GM12864 (cell line): ENCODE measurements at places on chromosomes 12 and 14.

DNA sequence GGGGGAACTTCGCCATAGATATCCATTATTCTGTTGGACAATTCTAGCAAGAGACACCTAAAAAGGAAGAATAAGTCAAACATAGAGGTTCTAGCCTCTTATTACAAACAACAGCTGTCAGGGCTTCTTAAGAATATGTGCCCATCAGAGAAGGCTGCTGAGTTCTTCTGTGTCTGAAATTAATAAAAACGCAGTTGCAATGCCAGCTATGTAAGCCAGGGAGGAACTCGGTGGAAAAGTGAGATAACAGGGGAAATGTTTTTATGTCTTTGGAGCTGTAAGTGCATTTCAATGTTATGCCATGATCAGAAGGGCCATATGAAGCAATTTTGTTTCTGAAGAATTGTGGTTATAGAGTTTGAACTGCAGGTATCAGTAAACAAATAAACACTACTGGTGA, 95.0 kb downstream of the SYT1 start:
- no peak for DNase-seq

DNA sequence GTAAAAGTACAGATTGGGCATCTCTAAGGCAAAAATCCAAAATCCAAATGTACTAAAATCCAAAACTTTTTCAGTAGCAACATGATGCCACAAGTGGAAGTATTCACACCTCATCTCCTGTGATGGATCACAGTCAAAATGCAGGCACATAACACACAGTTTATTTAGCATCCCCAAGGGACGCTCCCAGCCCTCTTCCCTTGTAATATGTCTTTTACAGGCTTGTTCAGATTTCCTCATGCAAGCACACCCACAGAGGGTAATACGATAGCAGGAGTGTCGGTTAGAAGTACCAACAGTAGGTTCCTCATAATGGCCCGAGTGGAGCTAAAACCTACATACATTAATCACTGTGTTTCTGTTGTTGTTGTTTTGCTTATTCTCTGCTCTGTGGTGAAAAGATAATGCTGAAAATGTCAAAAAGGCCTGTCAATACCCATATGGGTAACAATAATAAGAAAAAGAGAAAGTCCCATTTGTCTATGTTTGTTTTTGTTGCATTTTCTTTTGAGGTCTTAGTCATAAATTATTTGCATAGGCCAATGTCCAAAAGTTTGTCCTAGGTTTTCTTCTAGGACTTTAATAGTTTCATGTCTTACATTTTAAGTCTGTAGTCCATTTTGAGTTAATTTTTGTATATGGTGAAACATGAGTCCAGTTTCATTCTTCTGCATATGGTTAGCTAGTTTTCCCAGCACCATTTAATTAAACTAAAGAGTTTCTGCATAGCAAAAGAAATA, 133.1 kb downstream of the LRIG3 start:
- no peak for DNase-seq

- DNase-seq = no peak
Measured at GRCh38 chr12:32051511-32052211, 55.0 kb upstream of the BICD1 start.

- no peak for DNase-seq
Measured at GRCh38 chr14:64899958-64900357, 14.3 kb upstream of the CHURC1 start.

DNA sequence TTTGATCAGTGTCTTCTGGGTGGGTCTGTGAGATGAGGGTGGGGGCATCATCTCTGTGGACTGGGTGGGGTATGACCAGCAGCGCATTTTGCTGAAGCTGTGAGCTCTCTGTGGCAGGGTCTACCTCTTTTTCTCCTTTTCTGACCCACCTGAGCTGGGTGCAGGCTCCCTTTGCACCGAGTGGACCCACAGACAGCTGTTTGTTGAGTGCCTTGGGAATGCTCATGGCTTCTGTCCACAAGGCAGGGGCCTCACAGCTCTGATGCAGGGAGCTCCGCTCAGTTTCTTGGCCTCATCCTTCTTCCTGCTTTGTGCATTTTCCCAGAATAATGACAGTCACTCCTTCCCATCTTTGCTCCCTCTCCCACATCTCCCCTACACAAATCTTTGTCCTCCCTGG, 380.6 kb downstream of the DPF3 start:
- no peak for DNase-seq

- no peak for DNase-seq
Measured at GRCh38 chr12:400828-401227, 616 bp upstream of the CCDC77 start.

GRCh38 chr12:51349026-51349425, 2.5 kb upstream of the CELA1 start:
- no peak for DNase-seq

GRCh38 chr12:63994704-63995103, 150.2 kb downstream of the SRGAP1 start:
- DNase-seq = no peak

DNA sequence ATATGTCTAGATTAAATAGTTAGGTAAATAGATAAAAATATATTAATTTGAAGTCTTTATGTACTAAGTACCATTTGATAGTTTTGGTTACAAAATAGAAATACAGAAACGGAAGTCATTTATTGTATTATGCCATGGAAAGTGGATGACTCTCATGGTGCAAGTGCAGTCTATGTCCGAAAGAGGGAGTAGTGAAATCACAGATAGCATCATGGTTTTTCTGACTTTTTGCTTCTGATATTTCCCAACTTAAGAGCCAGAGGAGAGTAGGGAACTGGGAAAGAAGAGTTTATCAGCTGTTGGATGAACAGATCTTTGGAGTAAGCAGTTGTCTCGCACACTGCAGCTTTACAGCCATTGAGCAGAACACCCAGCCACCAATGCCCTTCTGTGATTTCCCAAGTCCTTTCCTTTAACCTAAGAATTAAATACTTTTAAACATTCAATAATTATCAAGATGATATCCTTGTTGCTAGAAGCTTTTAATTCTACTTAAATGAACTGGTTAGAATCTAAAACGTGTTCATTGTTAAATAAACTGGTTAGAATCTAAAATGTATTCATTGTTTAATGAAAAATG, 18.4 kb upstream of the SRGAP1 start:
- DNase-seq = no peak

DNA sequence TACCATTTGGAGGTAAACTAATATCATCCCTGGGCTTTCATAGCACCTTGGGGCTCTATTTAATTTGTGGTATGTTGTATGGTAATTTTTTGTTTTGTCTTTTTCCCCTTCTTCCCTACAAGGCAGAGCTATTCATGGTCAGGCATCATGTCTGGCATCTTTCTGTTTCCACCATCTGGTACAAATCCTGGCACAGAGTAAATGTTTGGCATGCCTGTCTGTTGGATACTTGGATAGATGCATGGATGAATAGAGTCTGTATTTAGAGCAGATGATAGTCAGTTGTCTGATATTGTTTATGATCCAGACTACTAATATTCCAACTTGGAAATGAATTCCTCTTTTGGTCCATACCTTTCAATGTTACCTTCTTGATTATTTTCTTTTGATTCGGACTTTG, 139.8 kb downstream of the NEDD1 start:
- DNase-seq = no peak

DNA sequence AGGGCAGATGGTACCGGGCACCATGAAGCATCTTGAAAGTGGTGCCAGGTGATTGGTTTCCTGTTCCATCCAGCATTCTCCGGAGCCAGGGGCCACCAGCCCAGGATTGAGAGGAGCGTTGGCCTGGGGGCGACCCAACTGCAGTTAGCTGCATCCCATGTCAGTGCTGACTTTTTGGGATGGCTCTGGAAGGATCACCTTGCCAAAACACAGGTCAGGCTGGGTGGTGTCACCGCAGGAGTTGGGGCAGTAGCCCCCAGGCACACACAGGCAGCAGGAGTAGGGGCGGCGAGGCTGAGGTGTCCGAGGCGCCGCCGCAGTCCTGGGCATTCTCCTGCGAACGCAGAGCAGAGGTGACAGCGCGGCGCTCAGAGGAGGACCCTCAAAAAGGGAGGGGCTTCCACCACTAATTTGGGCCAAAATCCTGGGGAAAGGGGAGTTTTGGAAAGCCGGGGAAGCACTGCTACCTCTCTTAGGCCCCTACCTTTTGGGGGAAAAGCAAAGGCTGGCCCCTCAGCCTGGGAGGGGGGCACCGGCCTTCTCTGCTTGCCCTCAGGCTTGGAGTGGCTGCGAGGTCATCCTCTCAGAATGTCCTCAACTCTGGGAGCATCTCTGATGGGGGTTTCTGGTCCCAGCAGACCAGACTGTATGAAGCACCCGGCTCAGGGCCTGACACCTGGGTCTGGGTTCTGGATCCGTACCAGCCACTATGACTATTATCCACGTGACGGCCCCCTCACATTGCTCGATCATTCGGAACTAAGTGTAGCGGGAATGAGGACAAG, 26.7 kb upstream of the LRTM2 start:
- no peak for DNase-seq

- DNase-seq = no peak
Measured at GRCh38 chr12:39846971-39847650, 227.5 kb upstream of the ABCD2 start.

DNA sequence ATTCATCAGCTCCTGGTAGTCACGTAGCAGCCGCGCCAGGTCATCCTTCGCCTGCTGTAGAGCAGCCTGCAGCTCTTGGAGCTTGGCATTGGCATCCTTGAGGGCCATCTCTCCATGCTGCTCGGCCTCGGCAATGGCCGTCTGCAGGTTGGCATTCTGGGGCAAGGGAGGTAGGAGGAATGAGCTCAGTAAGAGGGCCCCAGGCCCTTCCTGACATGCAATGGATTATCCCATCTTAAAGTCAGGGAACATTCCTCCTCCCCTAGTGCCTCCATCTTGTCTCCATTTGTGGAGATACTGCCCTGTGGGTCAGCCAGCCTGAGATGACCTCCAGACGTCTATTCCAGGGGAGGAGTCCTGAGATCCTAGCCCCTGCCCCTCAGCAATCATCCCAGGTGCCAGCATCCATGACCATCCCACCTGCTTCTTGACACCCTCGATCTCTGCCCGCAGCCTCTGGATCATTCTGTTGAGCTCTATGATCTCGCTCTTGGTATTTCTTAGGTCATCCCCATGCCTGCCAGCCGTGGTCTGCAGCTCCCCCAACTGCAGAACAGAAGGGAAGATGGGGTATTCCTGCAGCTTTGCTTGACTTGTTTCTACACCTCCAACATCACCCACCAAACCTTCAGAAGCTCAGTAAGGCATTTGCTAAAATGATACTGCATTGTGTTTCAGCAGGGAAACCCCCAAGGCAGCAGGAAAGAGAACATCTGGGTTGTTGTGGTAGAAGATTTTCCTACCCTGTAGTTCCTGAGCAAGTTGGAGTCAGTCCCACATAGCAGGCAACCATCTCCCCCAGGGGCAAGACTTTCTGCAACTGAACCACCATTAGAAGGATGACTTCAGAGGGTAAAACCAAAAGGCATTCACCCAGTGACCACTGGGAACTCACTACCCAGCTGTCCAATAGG, 4.4 kb downstream of the KRT3 start:
- no peak for DNase-seq

- no peak for DNase-seq
Measured at GRCh38 chr14:36478782-36479181, 41.2 kb downstream of the NKX2-1 start.

GRCh38 chr14:24241829-24242443, 487 bp downstream of the TINF2 start:
- peak; percentile 69 for DNase-seq

DNA sequence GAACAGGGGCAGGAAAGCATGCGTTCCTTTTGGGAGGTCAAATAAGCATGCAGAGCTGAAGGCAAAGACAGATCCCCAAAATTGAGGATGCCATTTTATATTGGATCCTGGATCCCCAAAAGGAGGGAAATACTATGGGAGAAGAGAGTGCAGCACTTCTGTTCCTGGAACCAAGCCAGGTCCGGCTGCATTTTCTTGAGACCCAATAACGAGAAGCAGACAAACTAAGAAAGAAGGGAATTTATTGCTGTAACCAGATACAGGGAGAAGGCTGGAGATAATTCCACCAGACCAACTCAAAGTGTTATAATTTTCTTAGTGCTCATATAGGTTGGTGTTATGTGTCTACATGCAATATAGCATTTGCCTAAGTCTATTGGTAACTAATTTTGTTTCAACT, 60.8 kb downstream of the PDE6H start:
- DNase-seq = no peak

- no peak for DNase-seq
Measured at GRCh38 chr14:93686268-93686667, 102.0 kb downstream of the PRIMA1 start.

DNA sequence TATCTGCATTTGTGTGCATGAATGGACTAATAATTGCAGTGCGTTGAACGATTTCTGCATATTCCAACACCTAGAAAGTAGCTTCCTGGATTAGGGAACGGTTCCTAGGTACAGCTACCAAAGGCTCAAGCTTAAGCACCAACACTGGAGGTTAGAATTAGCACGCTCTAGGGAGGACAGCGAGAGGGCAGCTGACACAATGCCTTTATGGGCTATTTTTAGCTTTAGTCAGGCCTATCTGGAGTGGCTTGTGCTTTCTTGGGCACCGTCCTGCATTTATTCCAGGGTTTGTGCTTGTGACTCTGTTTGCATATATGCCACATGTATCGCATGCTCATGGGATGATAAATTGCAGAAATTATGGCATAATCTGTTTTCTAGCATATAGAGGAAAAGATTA, 13.7 kb downstream of the ETV6 start:
- DNase-seq = no peak

GRCh38 chr14:33676135-33676566, 274.7 kb downstream of the EGLN3 start:
- no peak for DNase-seq

GRCh38 chr12:104454997-104455396, 1.8 kb upstream of the CHST11 start:
- no peak for DNase-seq

DNA sequence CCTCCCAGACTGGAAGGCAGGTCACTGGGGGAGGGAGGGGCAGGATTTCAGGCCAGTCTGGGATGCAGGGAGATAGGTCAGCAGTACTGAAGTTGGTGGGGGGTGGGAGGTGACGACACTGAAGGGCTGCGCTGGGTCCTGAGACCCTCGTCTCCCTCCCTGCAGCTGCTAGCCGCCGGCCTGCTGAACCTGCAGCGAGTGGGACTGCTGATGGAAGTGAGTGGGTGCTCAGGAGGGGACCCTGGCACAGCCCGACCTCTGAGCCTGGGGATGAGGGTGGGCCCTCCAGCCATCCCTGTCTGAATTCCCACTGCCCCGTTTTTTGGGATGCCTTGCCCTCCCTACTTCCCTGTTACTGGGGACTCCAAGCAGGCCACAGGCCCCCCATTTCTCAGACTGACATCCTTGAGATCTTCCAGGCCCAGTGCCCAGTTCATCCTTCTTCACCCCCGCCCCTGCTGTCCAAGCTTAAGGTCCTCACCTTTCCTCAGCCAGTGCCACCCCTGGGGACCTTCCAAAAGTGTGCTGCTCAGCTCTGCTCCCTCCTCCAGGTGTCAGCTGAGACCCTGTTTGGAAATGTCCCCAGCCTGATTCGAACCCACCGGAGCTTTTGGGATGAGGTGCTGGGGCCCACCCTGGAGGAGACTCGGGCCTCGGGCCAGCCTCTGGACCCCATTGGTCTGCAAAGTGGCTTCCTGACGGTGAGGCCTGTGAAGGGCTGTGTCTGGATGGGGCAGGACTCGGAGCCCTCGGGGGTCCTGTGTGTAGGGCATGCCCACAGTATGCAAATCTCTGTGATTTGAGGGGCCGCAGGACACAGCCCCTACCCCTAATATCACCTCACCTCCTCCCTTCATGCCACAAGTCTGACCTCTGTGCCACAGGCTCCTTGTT, 5.5 kb downstream of the PLEKHG6 start:
- DNase-seq = no peak
